ENCODE measurements at places on chromosomes 5 and 9.

DNA sequence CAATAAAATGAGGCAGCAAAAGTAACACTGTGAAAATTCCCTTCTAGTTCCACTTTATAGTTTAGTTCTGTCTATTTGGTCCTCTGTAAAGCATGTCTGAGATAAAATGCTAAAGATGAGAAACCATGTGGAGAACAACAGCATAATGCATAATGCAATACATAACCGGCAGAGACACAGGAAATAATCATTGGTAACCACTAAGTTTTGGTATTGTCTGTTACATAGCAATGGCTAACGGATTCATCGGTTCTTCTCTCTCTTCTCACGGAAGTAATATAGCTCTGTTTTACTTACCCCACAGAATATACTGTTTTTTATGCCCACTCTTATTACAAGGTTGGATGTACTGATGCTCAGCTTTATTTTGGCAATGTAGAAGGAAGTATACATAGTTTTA, 158.9 kb downstream of the FAM174A start:
- no peak for DNase-seq

GRCh38 chr5:93422652-93423280, 158.3 kb downstream of the NR2F1-AS1 start:
- DNase-seq, result no peak

DNA sequence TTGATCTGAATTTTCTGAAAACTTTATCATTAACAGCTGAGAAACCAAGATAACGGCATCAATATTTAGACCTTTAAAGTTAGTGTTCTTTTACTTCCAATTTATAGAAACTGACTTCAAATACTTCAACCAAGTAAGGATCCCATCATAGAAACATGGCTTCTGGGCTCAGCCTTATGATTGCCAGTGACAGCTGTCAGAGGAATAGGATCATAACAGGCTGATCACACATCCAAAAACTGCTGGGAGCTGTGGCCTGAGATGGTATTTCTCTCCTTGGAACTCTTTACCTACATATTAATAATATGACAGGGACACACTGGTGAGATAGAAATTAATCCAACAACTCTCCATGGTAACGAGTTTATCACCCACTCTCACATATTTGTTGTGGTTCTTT, 448.3 kb upstream of the NMUR2 start:
- DNase-seq, result no peak

DNA sequence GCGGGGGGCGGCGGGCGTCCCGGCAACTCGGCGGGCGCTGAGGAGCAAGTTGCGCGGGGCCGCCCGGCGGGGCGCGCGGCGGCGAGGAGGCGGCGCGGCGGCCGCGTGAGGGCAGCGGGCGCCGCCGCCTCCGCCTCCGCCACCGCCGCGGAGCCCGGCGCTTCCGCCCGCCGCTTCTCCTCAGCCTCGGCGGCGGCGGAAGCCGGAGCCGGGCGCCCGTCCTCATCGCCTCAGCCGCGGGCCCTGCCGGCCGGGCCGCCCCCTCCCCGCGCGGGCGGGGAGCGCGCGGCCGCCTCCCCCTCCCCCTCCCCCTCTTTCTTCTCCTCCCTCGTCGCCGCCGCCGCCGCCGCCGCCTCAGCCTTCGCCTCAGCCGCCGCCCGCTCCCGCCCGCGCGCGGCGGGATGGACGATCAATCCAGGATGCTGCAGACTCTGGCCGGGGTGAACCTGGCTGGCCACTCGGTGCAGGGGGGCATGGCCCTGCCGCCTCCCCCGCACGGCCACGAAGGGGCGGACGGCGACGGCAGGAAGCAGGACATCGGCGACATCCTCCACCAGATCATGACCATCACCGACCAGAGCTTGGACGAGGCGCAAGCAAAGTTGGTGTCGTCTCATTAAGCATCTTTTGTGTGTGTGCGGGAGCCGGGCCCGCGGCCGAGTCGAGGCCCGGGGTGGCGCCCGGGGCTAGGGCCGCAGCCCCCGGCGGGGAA, at the start of gene PBX3:
TSS of gene PBX3 (plus strand) at position 321 of the 712 bp plus-strand sequence.
- DNase-seq, result peak; percentile 15

DNA sequence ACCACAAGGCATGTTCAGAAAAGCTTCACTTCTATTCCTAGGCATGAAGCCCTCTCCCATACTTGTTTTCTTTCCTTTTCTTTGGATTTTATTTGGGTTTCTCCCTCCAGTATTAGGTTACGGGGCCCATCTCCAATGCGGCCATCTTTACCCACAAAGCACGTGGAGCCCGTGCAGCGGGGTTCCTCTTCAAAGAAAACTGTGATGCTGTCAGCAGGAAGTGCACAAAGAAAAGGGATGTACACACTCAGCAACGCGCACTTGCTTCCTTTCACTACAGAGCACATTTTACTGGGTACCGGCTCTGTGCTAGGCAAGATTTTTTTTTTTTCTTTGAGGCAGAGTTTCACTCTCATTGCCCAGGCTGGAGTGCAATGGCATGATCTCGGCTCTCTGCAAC, 106.6 kb downstream of the COL23A1 start:
- no peak for DNase-seq

- no peak for DNase-seq
These were observed 120.2 kb downstream of the RGS3 start for GRCh38 chr9:113583511-113584427.

GRCh38 chr9:107288701-107289100, 5.6 kb downstream of the RAD23B start:
- DNase-seq, result no peak

- no peak for DNase-seq
These were observed 104.1 kb upstream of the SPRY4 start for GRCh38 chr5:142428773-142429473.

DNA sequence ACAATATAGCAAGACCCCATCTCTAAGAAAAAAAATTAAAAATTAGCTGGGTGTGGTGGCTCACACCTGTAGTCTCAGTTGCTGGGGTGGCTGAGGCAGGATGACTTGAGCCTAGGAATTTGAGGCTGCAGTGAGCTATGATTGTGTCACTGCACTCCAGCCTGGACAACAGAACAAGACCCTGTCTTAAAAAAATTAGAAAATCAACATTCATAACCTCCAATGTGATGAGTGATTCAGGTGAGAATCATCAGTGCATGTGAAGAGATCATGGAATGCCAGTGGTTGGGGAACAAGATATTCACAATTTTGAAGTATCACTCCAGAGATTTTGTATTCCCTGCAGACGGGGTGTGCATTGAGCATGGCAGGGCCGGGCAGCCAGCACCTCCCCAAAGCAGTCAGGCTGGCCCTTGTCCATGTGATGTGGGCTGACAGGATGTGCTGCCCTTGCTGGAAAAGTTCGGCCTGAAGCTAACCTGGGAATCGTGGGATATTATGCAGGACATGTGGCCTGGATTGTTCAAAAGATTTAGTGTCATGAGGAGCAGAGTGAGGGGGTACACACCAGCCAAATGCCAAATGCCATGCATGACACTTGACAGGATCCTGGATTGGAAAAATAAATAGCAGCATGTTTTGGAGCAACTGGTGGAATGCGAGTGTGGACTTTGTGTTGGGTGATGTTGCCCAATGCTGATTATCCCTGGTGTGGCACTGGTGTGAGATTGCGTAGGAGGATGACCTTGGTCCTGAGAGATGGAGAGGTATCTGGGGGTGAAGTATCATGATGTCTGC, 189.0 kb downstream of the RGS3 start:
- DNase-seq, result no peak

- DNase-seq, result no peak
These were observed 428.4 kb downstream of the KDM4C start for GRCh38 chr9:7186175-7186574.

GRCh38 chr9:84834426-84834825, 164.9 kb downstream of the NTRK2 start:
- no peak for DNase-seq

DNA sequence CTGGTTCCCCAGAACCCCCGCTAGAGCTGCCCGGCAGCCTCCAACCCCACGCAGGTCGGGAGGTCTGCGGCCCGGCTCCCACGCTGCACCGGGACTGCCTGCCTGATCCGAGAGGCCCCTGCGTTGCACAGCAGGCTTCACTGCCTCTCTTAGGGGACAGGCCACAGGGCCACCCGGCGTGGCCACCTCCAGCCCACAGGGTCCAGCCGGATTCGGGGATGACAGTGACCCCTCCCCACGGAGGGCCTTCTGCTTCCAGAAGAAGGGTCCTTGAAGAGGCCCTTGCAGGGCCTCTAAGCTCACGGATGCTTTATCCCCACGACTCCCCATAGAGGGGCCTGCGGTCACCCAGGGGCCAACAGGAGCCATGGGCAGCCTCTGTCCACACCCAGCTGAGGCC, 66.1 kb upstream of the PPP1R26 start:
- DNase-seq, result no peak

- no peak for DNase-seq
These were observed 32.7 kb upstream of the KCNMB1 start for GRCh38 chr5:170421826-170422225.

- DNase-seq, result no peak
These were observed 11.1 kb upstream of the APTX start for GRCh38 chr9:33012328-33013069.

DNA sequence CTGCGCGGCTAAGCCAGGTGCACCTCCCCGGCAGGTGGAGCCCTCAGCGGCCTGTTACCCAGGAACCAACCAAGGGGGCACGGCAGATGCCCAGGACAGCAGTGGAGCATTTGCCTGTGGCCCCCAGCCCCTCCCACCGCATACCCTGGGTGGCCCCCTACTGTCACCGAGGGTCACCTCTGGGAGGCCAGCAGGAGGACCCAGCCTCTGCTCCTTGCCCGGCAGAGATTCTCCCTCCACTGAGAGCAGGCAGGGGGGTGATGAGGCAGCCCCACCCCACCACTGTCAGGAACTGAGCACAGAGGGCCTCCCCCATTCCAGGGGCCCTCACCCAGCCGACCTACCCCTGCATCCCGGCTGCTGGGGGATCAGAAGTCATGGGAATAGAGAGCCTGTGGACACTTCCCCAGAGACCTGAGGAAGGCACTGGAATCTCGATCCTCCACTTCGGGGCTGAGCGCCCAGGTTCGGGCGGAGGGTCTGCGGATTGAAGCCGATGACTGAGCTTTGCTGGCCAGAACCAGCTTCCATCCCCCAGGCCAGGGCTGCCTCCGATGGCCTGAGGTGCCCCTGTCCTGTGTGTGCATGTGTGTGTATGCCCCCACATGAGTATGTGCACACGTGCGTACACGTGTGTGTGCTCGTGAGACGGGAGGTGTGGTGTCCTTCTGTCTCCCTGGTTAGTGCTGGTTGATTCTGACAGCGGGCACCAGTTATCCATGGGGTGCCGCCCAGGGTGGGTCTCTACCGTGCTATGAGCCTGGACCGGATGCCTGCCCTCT, at the start of gene QRFP:
TSS of gene QRFP (minus strand) at position 580 of the 782 bp plus-strand sequence. CDS start 2,974 bp downstream, outside the sequence.
- DNase-seq, result no peak

DNA sequence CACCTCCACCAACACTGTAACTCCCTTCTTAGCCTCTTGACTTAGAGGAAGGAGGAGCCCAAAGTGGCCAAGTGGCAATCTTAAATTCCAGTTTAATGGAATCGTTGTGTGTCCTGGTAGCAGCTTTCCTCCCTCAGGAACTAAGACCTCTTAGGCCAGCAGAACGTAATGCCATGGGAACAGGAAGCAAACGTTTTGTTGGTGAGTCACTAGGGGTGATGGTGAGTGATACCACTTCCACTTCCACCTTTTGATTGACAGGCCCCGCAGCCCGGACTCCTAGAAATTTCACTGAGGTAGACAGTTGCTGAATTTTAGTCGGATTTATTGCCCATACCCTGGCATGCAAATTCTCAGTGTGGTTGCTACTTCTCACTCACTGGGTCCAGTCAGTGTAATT, 94.2 kb upstream of the FBN2 start:
- DNase-seq, result no peak

DNA sequence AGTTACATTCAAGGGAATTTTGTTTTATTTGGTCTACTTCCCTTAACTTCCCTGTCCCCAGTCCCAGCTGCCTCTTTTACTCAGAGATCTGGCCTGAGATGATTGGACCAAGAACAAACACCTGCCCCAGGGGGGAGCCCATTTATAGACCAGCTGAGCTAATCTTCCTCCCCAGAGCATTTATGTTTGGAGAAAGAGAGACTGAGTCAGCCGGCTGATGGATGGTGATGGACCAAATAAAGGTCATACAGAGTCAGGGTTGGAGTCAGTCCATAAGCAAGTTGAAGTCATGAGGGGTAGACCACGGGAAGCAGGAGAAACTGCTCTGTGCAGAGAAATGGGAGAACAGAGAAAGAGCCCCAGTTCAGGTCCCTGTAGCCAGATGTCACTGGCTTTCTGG, 77.7 kb downstream of the TMEM174 start:
- no peak for DNase-seq

- no peak for DNase-seq
These were observed 7.5 kb upstream of the ERAP2 start for GRCh38 chr5:96868603-96869371.

Data from activated CD4-positive, CD25-positive, alpha-beta regulatory T cell (primary cell).